ENCODE measurements at places on chromosomes 5 and 9.

- DNase-seq, result no peak
These were observed 274.4 kb downstream of the HINT1 start for GRCh38 chr5:130890610-130891009.

DNA sequence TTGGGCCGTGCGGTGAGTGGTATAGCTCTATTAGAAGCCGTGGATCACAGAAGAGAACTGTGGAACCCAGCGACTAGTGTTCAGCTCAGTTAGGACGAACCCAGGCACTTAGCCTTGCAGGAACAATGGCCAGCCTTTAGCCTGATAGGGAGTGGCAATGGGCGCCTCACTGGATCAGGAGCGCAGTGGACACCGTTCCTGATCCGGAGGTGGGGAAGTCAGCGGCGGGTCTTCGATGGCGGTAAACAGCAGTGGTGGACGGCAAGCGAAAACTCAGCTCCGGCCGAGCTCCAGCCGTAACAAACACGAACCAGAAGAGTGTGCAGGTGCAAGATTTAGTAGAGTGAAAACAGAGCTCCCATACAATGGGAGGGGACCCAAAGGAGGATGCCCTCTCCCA lies 340.0 kb downstream of the TLE4 start:
- no peak for DNase-seq

DNA sequence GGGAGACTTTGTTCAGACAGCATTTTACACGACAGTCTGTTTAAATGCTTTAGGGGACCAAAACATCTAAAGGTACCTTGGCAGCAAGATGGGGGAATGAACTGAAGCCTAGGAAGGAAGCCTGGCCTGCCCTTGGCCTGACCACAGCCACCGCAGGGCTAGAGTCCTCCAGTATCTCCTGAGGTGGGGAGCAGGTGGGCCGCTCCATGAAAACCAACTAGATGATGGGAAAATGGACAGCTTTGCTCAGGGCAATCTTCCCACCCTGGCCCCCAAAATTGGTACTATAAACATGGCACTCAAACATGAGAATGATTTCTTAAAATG lies 153.3 kb downstream of the AUH start:
- DNase-seq, result no peak

DNA sequence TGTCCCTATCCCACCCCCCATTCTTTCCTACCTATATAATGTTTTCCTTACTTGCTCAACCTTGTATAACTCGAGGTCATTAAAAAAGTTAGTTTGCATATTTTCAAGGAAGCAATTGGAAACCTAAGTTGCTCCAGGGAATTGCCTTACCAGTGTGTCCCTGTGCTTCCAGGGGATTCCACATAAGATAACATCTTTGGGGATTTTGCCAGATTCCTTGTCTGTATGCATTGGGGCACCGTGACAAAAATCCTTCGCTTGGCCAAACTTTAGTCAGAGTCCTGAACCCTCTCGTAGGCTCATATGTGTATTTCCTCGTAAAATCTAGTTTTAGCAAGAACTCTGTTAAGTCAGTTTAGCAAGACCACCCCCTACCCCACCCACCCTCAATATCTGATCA lies 14.7 kb upstream of the OSMR start:
- DNase-seq, result no peak

- DNase-seq, result no peak
These were observed 105.6 kb downstream of the KCTD16 start for GRCh38 chr5:144276034-144276822.

- DNase-seq, result no peak
These were observed 137.1 kb upstream of the IRX2 start for GRCh38 chr5:2888520-2889060.

DNA sequence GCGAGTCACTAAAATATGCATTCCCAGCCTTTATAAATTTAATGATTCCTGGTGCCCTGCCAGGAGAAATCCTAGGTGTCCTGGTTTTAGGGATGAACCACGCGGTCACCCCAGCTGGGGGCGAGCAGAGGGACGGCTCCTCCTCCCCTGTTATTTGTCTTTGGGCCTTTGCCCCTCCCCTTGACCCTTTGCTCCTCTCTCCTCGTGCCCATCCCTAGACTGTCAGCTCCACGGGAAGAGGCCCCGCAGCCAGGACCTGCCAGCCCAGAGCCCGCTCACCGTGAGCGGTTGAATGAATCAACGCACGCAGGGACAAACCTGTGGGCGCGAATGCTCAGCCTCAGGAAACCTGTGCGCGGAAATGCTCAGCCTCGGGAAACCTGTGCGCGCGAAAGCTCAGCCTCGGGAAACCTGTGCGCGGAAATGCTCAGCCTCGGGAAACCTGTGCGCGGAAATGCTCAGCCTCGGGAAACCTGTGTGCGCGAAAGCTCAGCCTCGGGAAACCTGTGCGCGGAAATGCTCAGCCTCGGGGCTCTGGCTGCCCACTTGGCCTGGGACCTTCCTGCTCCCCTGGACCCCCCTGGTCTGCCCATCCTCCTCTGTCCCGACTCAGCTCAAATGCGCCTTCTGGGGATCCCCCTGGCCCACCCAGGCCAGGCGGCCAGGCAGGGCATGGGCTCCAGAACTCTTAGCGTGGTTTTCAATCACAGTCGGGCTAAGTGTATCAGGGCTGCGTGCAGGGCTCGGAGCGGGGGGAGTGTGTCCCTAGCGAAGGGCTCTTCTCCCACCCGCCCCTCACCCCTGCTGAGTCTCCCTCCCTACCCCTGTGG lies 140.5 kb upstream of the COL5A1 start:
- no peak for DNase-seq

DNA sequence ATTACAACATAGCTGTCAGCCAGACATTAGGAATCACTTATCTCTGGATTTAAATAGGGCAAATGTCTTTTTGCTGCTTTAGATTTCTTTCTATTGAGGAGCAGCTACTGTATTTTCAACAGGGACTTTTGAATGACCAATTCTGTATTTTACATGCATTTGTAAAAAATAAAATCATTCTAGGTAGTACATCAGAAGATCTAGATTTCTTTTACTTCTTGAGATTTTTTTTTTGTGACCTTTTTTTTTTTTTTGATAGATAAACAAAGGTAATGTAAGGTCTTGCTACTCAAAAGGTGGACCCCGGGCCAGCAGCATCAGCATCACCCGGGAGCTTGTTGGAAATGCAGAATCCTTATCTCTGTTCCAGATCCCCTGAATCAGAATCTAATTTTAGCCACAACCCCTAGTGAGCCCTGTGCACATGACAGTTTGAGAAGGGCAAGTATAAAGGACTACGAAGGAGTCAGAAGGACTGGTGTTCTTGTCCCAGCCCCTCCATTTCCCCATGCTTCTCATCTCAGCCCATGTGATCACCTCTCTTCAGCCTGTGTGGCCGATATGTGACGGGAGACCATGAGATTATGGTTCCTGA lies 37.7 kb upstream of the CKMT2 start:
- no peak for DNase-seq

GRCh38 chr9:6441269-6441668 lies 28.3 kb downstream of the UHRF2 start:
- DNase-seq, result no peak

DNA sequence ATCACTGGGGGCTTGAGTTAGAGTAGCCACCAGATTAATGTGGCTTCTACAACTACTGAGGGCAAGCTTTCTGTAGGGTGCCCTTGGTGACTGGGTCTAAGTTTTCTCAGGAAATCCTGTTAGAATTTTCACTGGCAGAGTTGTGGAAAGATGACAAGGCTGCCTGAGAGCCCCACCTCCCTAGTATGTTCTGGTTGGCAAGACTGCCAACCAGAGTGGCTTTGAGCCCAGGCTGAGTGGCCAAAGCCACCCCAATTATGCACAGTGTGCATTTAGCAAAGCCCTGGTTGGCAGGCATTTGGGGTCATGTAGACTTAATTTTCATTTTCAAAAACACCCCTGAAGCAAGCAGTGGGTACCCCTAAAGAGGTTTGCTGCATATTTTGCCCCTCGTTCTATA lies 136.7 kb upstream of the HAPLN1 start:
- no peak for DNase-seq

DNA sequence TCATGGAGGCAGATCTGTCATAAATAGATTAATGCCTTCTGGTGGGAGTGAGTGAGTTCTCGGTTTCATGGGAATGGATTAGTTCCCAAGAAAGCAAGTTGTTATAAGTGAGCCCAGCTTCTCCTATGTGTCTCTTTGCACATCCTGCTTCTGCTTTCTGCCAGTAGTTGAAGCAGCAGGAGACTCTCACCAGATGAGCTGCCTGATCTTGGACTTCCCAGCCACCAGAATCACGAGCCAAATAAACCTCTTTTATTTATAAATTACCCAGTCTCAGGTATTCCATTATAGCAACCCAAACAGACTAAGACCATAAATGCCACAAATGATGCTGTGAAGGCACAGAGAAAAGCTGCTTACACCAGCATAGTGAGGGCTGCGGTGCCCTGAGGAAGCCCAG lies 28.9 kb downstream of the BHMT start:
- DNase-seq, result no peak

GRCh38 chr9:122821278-122821943 lies 7.0 kb downstream of the PDCL start:
- no peak for DNase-seq

- DNase-seq, result no peak
These were observed 30.6 kb upstream of the SEMA4D start for GRCh38 chr9:89528540-89528939.

DNA sequence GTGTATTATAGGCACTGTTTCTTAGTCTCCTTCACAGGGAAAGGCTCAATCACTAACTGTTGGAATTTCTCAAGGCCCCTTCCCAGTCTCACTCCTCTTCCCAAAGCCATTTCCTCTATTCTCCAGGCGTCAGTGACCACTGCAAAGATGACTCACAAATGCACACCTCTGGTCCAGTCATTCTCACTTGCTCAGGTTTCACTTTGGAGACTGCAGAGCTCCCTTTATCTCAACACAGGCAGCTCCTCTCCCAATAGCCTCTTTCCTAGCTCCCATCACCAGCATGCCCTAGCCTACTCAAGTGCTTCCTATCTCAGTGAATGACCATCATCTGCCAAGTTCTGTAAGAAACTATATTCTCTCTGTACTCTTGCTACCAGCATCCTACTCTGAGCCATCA lies 323.6 kb downstream of the NTRK2 start:
- no peak for DNase-seq

DNA sequence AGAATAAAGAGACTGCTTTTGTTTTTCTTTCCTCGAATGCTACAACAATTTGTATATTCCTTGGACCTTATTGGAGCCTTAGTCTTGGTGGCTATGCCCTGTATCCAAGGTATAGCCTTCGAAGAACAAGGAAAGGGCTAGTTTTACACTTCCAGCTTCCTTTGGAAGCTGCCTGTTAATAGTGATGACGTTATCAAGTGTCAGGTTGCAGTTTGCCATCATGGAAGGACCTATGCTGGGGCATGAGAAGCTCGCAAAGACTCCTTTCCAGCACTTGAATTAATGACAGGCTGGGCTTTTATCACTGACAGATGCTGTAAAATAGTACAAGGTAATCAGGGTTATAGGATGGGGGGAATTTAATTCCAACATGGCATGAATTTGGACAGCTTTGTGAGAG lies 157.9 kb downstream of the KDM4C start:
- no peak for DNase-seq

- no peak for DNase-seq
These were observed 13.8 kb downstream of the ST8SIA4 start for GRCh38 chr5:100889165-100889743.

DNA sequence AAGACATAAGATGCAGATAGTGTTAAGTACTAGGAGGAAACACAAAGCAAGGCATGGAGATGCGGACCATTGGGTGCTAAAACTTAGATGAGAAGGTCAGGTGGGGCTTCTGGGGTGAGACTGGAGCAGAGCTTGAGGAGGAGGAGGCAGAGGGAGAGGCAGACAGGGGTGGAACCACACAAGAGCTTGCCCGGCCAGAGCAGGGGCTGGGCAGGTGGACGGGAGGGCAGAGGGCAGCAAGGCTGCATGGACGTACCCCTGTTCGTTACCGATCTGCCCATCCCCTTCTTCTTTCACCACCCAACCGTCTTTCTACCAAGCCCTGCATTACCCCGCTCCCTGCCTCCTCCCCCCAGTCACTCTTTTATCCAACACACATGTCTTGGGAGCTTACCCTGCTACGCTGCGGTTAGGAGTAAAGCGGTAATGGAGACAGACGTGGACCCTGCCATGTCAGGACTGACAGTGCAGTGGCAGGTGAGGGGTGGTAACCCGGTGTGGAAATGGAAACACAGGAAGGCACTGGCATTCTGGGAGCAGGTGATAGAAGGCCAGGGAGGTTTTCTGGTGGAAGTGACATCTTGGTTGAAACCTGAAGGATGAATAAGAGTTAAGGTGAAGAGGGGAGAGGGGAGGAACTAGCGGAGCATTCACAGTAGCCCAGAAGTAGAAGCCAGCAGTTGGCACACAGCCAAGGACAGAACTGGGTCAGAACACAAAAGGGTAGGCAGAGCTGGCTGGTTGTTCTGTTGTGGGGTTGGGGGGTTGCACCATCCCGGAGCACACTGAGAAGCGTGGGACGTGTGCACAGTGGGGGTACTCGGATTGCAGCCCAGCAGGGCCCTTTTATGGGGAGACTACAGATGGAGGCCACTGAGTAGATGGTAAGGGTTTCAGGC lies 167.2 kb downstream of the CACNA1B start:
- DNase-seq, result no peak

GRCh38 chr9:93509084-93509483 lies 55.7 kb upstream of the FAM120AOS start:
- no peak for DNase-seq

DNA sequence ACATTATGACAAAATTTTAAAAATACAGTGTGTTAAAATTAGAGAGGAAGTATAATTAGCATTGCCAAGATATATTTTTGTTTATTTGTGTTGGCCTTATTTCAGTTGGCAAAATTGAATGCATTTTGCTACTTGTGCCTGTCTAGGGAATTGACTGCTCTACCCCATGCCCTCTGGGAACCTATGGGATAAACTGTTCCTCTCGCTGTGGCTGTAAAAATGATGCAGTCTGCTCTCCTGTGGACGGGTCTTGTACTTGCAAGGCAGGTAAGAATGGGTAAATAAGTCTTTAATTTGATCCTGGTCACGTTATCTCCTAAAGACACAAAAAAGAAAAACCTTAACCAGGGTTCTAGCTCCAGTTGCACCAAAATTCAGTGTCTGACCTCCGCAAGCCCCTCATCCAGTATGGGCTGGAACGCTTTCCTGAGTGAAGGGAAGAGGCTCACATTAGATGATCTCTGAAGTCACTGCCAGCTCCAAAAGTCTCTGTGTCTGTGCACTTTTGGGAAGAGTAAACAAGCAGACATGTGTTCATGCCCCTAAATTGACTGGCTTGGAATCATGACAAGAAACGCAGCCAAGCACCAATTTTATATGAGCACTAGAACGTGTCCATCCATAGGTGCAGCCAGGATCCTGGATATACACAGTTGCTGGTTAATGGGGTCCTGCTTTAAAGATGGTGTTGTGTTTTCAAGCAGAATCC lies 98.3 kb upstream of the PRRC1 start:
- no peak for DNase-seq
